ENCODE measurements at places on chromosomes 3 and 15.
A peak's percentile ranks its signal among the peaks of the same experiment; 100 is the strongest.

DNA sequence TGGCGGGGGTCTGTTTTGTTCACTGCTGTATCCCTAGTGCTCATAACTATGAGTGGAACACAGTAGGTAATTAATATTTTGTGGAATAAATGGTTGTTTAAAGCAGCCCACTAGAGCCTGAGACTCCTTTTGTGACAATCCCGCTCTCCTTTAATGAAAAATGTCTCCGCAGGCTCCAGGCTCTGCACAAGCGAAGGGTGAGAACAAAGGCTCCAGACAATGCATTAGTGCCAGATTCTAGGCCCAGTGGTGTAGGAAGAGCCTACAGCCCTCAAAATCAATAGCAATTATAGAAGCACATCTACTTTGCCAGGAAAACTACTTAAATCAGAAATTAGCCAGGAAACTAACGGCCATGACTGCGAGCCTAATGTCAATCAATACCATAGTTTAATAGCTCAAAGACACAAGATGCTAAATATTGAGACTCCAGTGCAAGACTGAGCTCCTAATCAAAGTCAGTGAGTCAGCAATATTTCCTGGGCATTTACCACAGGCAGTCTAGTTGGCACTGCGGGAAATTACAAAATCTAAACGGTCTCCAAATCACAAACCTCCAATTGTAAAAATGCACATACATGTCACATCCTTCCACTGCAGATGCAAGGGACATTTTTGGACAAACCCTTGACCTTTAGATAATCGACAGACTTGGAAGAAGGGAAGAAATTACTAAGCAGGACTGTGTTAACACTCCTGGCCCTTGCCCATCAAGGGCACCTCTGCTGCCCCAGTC is 2.3 kb downstream of the ANXA2 start:
- no peak for DNase-seq

- DNase-seq = no peak
Measured at GRCh38 chr3:41088882-41089281, 110.4 kb upstream of the CTNNB1 start.

GRCh38 chr3:160685144-160685766 is 8.3 kb downstream of the ARL14 start:
- peak; percentile 8 for DNase-seq

- no peak for DNase-seq
Measured at GRCh38 chr15:60389261-60390077, 8.3 kb downstream of the ANXA2 start.

- DNase-seq = no peak
Measured at GRCh38 chr3:43685921-43686320, 4.8 kb upstream of the ABHD5 start.

DNA sequence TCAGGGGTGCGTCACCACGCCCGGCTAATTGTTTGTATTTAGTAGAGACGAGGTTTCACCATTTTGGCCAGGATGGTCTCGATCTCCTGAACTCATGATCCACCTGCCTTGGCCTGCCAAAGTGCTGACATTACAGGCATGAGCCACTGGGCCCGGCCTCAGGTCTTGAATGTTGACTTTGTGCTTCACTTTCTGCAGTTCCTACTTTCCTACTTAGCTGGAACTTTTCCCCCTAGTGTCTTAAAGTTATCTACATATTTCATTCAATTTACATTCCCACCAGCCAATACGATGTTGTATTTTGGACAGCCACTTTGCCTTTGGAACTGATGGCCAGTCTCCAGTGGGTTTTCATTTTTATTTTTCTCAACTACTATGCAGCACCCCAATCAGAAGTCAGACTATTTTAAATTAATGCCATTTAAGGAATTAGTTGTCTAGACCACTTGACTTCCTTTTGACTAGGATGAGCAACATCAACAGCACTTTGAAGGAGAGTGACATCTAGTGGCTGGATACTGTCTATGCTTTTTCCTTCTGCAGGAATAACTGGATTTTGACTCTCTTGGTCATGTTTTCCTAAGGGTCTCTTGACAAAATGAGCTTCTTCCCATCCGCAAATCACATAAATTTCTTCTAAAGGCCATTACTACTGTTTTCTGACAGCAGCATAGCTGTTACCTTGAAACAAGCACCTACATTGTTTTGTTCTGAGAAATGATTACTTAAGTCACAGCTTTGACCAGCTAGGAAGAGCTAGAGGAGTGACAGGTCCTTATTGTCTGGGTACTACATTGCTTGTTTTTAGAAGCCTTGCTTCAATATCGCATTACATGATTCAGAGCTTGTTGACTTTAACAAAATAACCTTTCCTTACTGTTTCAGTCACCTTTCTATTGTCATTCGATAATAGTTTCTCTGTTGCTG is 140.2 kb downstream of the ITPR1 start:
- DNase-seq = peak; percentile 69

- DNase-seq = no peak
Measured at GRCh38 chr3:71513515-71513914, 70.0 kb downstream of the FOXP1 start.

DNA sequence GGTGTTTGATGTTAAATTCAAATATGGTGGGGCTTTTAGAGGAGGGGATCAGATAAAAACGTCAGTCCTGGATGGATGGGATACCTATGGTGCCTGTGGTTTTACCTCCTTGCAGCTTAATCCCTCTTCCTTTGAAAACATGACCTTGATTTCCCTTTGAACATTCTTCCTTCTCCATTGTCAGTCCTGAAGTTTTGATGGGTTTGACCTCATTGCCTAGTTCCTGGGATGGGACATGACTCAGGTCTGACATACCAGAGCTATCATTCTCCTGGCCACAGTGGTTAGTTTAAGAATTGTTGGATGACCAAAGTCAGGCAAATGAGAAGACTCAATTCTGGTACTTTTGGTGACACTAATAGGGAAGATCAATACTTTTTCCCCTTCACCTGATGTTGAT is 87.2 kb downstream of the PRICKLE2 start:
- DNase-seq = no peak

DNA sequence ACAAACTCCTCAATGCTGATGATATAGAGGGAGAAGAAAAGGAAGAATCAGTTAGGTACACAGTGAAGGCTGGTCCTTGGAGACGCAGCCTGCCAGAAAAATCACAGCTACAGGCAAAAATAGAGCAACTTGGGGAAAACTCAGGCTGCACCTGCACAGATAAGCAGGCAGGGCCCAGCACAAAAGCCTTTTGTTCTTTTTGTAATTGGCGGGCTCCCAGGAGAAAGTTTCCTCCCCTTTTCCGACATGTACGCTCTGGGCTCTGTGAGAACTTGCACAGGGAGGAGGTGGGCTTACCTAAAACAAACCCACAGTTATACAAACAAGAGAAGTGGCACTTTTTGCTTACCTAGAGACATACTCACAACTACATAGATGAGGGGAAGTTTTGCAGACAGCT is 813.4 kb upstream of the EPHA6 start:
- no peak for DNase-seq

Measured in inflammatory macrophage (primary cell).